ENCODE measurements at places on chromosomes 3 and 15. TPM values are rescaled to one million over a fixed set of nuclear protein-coding genes. Genes with fewer than 3 reads are reported as not detected.

Gene SLC28A1
- not detected for total RNA-seq

DNA sequence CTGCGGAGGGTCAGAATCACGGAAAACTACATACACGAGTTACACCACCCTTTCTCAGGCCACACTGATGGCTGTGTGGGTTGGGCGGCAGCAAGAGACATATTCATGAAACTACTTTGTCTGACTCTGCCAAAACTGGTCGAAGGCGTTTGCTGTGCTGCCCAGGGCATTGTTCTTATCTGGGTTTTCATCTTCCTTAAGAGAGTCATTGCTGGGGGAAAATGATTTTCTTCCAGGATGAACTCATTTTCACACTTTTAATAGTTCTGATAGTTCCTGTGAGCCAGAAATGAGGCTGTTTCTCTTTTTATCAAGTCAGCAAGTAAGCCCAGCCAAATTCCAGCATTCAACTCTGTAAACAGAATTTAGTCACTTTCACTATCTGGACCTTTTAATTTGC lies 47.6 kb downstream of the TRIM71 start:
- H3K4me3 ChIP-seq: peak overlapping the region; percentile 70
- peaks cover 17% of the 10 kb centered on the region for H3K36me3 ChIP-seq
- H3K4me1 ChIP-seq: peaks cover 36% of the 10 kb centered on the region
- DNase-seq: no peak

GRCh38 chr3:31873254-31873820 lies 107.7 kb downstream of the OSBPL10 start:
- peaks cover 13% of the 10 kb centered on the region for H3K36me3 ChIP-seq
- H3K27me3 ChIP-seq: no peaks in the 10 kb centered on the region
- no peak overlapping the region for H3K4me3 ChIP-seq
- no peaks in the 10 kb centered on the region for H3K4me1 ChIP-seq
- no peak overlapping the region for H3K27ac ChIP-seq

DNA sequence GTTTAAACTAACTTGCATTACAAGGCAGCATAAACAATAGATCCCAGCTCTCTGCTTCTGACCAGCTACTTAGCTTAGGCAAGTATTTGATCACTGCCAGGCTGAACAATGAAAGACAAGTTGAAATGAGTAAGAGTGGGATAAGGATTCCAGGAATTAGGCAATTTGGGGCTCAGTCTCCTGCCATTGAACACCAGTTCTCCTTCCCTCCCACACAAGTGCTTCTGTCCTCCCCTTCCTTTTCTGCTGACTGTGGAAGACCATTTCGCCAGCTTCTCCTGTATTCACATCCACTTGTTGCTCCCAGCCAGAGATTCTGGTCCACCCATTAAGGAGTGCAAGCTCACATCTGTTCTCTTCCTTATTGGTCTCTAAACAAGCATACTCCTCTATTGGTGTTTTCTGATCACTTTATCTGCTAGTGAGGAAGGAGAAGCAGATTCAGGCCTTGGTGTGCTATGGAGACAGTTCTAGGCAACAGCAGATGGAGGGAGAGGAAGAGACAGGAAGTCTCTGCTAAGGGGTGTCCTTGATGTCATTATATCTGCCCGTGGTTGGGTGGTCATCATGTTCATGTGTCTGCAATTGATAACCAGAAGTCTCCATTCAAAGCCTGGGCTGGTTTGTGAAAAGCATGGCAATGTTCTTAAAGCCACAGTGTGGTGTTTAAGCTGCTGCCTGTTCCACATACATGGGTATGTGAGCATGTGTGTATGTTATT lies 121.5 kb downstream of the PLCL2 start:
- no peak overlapping the region for H3K27ac ChIP-seq
- H3K36me3 ChIP-seq: peaks cover 4% of the 10 kb centered on the region
- no peak for DNase-seq
- H3K27me3 ChIP-seq: peaks cover 14% of the 10 kb centered on the region
- H3K4me1 ChIP-seq: no peaks in the 10 kb centered on the region

- peaks cover 16% of the 10 kb centered on the region for H3K4me1 ChIP-seq
- no peaks in the 10 kb centered on the region for H3K27me3 ChIP-seq
Observed at GRCh38 chr15:63560741-63561448, 36.3 kb upstream of the FBXL22 start.

Gene CNTN3
- total RNA-seq: 0.29 TPM

Gene BFSP2
- total RNA-seq: not detected

GRCh38 chr15:91992945-91993344 lies 139.4 kb downstream of the SLCO3A1 start:
- H3K4me3 ChIP-seq: no peak overlapping the region
- H3K4me1 ChIP-seq: no peaks in the 10 kb centered on the region
- H3K27me3 ChIP-seq: no peaks in the 10 kb centered on the region
- DNase-seq: no peak
- no peaks in the 10 kb centered on the region for H3K36me3 ChIP-seq
- no peak overlapping the region for H3K27ac ChIP-seq

DNA sequence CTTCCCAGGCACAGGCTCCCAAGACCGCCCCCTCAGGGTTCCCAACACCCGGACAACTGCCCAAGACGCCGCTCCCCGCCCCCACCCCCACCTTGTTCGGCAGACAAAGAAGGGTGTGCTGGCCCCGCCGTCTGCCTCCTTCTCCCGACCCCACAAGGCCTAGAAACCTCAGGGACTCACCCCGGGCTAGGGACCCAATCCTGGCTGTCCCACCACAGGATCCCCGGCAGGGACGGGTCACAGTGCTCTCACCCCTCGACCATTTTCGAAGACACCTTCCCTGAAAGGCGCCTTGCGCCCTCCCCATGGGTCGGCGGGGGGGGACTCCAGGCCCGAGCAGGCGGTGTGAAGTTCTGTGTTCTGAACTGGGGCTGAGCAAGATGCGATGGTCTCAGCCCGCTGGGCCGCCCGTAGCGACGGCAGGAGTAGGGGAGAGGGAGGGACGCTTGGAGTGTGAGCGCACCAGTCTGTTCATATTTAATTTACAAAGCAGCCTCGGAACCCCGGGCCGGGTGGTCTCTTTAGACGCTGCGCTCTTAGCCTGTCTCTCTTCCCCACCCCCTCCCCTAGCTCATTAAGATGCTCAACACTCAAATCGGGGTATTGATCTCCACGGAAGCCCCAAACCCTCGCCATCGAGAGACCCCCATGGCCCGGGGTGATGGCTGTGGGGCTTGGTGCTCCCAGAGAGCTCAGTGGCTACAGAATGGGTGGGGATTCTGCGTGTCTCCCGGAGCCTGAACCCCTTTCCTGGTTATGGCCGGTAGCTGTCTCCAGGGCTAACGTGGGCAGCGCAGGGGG lies 1.4 kb upstream of the ISLR2 start:
- peaks cover 65% of the 10 kb centered on the region for H3K27me3 ChIP-seq
- H3K4me1 ChIP-seq: no peaks in the 10 kb centered on the region
- H3K27ac ChIP-seq: no peak overlapping the region

All from H9 (cell line).